Kidney (tissue), 22 donors: ENCODE measurements at places on chromosomes 7 and 10.

DNA sequence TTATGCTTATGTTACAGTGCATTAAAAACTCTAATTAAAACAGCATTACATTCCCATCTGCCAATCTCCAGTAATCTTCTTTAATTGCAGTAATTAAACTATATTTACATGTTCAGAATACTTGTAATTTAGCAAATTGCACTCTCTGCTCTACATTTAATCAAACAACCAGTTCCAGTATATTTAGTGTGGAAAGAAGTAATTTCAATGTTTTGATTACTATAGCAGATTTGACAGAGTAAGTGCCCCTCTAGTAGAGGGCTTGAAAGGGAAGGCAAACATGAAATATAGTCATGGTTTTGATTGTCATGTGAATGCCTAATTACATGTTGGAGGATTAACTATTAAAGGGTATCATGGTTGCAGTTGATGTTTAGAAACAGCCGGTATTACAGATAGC lies 739.7 kb downstream of the AUTS2 start:
- DNase-seq, result no peak

GRCh38 chr7:133618970-133619369 lies 366.1 kb downstream of the EXOC4 start:
- no peak for DNase-seq

- no peak for DNase-seq
Observed at GRCh38 chr10:87771871-87772500, 46.0 kb downstream of the ATAD1 start.

GRCh38 chr7:21767300-21767900 lies 178.3 kb downstream of the CDCA7L start:
- DNase-seq, result peak; percentile 85

DNA sequence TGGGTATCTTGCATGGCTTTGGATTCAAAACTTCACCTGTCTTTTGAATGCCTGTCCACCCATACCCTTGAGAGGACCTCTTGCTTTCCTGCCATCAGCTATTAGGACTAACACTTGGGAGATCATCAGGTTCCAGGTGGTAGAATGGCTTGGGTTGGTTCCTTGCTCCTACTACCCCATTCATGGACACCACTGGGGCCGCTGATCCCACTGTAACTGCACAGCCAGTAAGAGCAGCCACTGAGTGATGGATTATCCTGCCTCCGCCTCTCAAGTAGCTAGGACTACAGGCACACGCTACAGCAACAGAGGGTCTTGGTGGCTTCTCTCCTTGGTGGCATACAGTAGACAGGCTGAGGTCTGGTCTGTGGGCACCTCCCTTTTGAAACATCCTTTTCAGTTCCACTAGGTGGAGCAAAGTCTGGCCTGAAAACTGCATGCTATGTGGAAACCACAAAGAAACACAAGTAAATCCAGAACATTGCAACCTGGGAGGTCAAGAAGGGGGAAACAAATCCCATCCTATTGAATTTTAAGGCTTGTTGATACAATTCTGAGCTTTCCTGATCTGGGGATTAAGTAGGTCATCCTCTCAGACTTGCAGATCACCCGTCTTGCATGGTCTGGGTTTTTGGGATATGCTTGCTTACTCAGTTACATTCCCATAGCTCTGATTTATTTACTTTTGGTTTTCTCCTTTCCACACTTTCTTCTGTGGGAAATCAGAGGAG lies 9.4 kb downstream of the WBP1L start:
- DNase-seq, result peak; percentile 38

DNA sequence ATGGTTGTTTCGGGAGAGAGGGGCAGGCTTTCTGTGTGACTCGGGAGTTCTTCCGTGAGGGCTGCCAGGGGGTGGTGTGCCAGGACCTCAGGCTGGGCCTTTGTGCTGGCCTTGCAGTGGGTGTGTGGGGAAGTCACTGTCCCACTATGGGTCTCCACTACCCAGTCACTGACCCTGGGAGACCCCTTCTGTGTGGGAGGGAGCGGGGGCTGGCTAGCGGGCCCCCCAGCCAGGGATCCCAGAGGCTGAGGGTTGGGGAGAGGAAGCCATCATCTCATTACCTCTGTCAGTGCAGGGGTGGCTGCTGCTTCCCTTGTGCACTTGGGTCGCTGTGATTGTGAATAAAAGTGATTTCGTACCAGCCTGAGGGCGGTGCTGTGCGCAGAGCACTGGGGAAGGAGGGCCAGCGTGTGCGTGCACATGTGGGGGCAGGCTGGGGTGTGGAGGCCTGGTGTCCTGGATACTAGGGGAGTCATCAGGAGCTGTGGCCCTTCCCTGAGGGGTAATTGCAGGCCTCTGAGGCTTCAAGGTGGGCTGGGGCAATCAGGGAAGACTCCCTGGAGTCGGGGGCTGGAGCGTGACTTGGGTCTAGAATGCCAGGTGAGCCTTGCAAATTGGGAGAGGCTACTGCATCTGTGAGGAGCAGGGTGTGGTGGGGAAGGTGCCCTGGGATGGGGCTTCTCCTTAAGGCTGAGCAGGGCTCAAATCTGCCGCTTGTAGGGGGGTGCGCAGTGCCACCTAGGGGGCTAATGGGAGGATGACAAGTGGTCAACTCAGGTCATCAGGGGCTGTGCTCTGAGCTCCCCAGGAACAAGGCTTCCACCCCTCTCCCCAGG lies 98.9 kb downstream of the NEURL1 start:
- DNase-seq, result peak; percentile 37

- DNase-seq, result no peak
Observed at GRCh38 chr7:148172920-148173319, 417.6 kb upstream of the C7orf33 start.

DNA sequence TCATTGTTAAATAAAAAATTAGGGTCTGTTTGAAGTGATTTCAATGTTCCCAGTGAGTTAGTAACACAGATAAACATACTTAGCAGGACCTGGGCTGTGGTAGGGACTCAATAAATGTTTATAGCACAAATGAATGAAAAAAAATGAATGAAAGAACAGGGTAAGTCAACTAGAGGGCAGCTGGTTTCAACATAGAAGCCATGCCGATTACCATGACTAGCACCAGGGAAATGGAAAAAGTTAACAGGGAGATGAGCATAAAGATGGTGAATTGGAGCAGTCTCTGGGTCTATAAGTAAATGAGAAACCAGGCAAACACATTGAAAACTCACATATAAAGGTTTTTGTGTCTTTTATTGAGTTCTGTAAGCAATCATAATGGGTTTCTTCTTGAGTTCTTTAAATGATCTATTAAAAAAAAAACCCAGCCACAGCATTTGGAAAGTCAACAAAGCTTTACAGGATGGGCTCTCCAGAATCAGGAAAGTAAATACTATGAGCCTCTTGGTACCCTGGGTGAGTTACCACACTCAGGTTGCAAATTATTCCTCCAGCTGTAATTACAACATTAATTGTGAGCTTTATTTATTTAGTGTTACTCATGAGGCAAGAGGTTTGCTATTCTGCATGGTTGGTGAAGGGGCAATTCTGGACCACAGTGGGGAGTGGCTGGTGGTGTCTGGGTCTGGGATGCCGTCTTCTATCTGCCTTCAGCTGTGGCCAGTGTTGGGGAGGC lies 46.1 kb upstream of the MTPN start:
- no peak for DNase-seq

GRCh38 chr10:35545878-35546590 lies 59.1 kb upstream of the GJD4 start:
- peak; percentile 62 for DNase-seq
